ENCODE measurements at places on chromosomes 1 and 21.

DNA sequence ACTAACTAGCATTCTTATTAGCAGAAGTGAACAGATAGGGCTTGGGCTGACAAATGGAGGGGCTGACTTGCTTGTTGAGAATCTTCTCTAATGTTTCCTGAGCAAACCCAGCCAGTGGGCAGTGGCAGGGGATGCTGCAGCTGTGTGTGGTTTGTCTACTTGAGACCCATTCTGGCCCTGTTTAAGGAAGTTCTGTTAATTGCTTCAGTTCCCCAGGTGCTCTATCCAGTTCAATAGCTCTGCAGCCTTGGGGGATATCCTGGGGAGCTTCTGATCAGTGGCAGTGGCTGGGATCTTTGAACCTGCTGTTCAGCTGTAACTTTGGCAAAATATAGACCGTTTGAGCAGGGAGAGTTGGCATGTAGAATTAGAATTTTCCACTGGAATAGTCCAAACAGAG, 137.4 kb downstream of the ZNF326 start:
- H3K36me3 ChIP-seq, result no peaks in the 10 kb centered on the region
- H3K4me1 ChIP-seq, result no peaks in the 10 kb centered on the region
- no peak overlapping the region for H3K4me3 ChIP-seq
- H3K27ac ChIP-seq, result no peak overlapping the region

DNA sequence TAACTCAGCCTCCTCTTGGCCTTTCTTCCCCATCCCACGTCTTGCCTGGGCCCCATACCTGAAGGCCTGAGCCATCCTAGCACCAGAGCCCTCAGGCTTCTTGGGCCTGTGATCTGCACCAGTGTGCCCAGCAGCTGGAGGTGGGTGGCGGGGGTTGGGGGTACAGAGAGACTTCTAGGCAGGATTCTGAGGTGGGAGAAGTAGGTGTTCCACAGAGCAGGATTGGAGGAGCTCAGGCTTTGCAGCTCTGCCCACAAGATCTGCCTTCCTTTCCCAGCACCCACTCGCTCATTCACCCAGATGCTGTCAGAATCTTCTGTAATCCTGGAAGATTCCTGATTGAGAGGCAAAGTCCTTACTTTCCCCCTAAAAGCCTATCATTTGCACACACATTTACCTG, 10.0 kb upstream of the GJB5 start:
- H3K4me3 ChIP-seq, result no peak overlapping the region
- no peak overlapping the region for H3K27ac ChIP-seq
- no peaks in the 10 kb centered on the region for H3K27me3 ChIP-seq
- no peak for DNase-seq
- no peaks in the 10 kb centered on the region for H3K36me3 ChIP-seq

- no peaks in the 10 kb centered on the region for H3K4me1 ChIP-seq
- no peaks in the 10 kb centered on the region for H3K27me3 ChIP-seq
- H3K27ac ChIP-seq, result no peak overlapping the region
- H3K36me3 ChIP-seq, result no peaks in the 10 kb centered on the region
- no peak overlapping the region for H3K4me3 ChIP-seq
These were observed 111.1 kb downstream of the ATP1B1 start for GRCh38 chr1:169217636-169218035.

- no peak overlapping the region for H3K4me3 ChIP-seq
- no peaks in the 10 kb centered on the region for H3K36me3 ChIP-seq
- no peak for DNase-seq
- H3K27me3 ChIP-seq, result no peaks in the 10 kb centered on the region
- H3K27ac ChIP-seq, result no peak overlapping the region
- H3K4me1 ChIP-seq, result peaks cover 12% of the 10 kb centered on the region
These were observed 466.5 kb upstream of the DEPDC1 start for GRCh38 chr1:68963353-68963752.

DNA sequence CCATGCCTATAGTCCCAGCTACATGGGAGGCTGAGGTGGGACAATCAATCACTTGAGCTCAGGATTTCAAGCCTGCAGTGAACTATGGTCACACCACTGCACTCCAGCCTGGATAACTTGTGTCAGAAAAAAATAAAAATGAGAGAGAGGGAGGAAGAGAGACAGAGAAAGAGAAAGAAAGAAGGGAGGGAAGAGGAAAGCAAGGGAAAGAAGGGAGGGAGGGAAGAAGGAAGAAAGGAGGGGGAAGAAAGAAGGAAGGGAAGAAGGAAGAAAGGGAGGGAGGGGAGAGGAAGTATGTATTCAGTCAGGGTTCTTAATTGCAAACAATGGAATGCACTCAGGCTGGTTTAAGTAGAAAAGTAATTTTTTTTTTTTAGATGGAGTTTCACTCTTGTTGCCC, 7.9 kb upstream of the HENMT1 start:
- no peak overlapping the region for H3K4me3 ChIP-seq
- DNase-seq, result no peak
- H3K36me3 ChIP-seq, result no peaks in the 10 kb centered on the region

- no peaks in the 10 kb centered on the region for H3K36me3 ChIP-seq
- H3K4me1 ChIP-seq, result peaks cover 17% of the 10 kb centered on the region
- H3K27me3 ChIP-seq, result no peaks in the 10 kb centered on the region
- H3K4me3 ChIP-seq, result no peak overlapping the region
- no peak overlapping the region for H3K27ac ChIP-seq
These were observed 3.7 kb upstream of the SEMA4A start for GRCh38 chr1:156149374-156150332.

GRCh38 chr1:170730014-170730413, 66.1 kb downstream of the PRRX1 start:
- H3K4me3 ChIP-seq, result peak overlapping the region; percentile 36
- DNase-seq, result no peak
- H3K4me1 ChIP-seq, result peaks cover 26% of the 10 kb centered on the region
- no peaks in the 10 kb centered on the region for H3K27me3 ChIP-seq

- DNase-seq, result no peak
- H3K36me3 ChIP-seq, result no peaks in the 10 kb centered on the region
- no peaks in the 10 kb centered on the region for H3K4me1 ChIP-seq
- no peak overlapping the region for H3K4me3 ChIP-seq
- no peak overlapping the region for H3K27ac ChIP-seq
- H3K27me3 ChIP-seq, result no peaks in the 10 kb centered on the region
These were observed 46.2 kb upstream of the SLC2A1 start for GRCh38 chr1:43004587-43005459.

Measured in thoracic aorta (tissue), 2 donors.